ENCODE measurements at places on chromosomes 1 and 21.

DNA sequence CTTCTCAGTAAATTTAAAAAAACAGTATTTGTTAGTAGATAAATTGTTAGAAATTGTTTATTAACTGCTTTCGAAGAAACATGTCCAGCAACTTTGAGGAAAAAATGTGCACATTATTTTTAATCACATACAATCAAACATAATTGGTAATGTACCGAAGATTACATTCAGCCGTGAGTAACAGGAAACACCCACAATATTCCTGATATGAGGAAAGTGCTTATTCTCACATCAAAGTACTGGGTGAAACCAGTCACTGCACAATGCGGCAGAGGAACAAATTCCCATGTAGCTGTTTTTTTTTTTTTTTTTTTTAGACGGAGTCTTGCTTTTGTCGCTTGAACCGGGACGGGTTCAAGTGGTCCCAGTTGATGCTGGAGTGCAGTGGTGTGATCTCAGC is 9.7 kb downstream of the ACBD3 start:
- no peak for DNase-seq

- no peak for DNase-seq
Observed at GRCh38 chr1:197912739-197913494, 4.3 kb upstream of the LHX9 start.

GRCh38 chr1:3134381-3135072 is 65.5 kb downstream of the PRDM16 start:
- no peak for DNase-seq

DNA sequence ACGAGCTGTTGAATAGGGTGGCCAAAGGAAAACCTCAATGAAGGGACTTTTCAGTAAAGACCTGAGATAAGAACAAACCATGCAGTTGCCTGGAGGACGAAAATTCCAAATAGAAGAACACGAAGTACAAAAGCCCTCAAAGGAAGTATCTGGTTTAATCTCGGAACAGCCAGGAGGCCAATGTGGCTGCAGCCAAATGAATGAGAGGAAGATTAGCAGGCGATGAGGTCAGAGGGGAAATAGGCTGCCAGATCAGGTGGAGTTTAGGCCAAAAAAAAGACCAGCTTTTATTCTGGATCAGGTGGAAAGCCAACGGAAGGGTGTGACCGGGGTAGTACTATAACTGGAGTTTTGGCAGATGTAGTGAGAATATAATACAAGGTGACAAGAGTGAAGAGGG is 43.7 kb downstream of the SRSF11 start:
- DNase-seq = no peak

GRCh38 chr1:107740579-107740978 is 224.4 kb downstream of the VAV3 start:
- DNase-seq = no peak

- DNase-seq = no peak
Observed at GRCh38 chr1:233617025-233617424, 3.1 kb downstream of the KCNK1 start.

- no peak for DNase-seq
Observed at GRCh38 chr1:201653233-201653632, 114.3 kb downstream of the NAV1 start.

DNA sequence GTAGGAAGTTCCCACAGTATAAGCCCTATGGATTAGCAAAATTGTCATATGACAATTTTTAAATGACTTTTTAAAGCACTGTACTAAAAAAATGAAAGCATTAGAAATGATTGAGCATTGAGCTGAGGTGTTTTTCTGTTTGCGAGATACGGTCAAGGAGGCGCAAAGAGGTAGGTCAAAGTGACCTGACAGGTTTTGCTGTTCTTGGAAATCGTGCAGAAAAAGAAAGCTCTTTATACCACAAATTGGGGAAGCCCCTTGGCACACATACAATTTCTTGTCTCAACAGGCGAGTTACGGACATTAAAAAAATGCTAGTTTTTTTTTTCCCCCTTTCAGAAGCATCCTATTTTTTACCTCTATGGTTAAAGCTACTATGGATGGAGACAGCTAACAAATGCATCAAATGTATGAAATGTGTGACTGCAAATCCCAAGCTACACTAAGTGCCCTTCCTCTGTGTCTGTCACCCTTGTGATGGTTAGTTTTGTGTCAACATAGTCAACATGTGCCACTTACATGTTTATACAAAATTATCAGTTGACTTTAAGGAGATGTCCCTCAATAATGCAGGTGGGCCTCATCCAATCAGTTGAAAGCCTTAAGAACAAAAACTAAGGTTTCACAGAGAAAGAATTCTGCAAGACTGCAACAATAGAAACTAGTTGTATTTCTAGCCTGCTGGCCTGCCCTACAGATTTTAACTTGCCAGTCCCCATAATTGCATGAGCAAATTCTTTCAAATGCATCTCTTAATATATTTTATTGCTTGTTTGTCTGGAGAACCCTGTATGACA is 29.3 kb downstream of the CRYZ start:
- no peak for DNase-seq

DNA sequence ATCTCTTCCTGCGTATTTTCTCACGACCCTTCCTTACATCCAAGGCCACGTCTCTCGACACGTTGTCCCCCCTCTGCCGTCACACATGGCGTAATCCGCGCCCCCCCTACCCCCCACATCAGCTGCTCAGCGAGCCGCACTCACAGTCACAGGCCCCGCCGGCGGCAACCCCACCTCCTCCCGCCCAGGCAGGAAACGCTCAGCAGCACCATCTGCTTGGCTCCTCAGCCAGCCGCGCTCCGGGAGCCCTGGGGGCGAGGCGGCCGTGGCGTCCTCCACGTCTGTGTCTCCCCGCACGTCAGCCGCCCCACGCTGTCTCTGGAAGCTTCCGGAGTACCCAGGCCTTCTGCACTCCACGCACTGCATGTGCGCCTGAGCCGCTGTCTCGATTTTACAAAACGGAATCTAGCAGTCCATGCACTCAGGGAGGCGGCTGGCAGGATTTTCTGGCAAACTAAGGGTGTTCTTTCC is 64.6 kb downstream of the SIK1 start:
- DNase-seq = peak; percentile 79

GRCh38 chr1:91529856-91530255 is 29.2 kb downstream of the CDC7 start:
- DNase-seq = no peak

DNA sequence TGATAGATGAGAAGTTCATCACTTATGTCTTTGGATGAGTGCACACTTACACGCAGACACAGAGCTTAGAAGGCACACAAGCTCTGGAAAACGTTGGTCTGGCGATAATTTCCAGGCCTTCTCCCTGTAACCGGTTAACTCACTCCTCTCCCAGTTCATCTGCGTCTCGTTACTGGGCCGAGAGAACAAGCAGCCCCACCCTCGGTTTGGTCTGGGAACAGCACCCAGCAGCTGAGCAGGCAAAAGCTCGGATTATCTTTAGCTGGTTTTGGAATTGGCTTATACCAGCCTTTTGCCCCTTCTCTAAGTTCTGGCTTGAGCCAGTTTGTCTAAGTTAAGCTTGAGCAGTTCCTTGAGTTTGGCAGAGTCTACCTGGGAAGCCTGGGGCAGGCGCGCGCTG is 27.3 kb upstream of the COL6A1 start:
- DNase-seq = no peak

GRCh38 chr1:245121523-245121922 is 33.3 kb upstream of the KIF26B start:
- DNase-seq = no peak

DNA sequence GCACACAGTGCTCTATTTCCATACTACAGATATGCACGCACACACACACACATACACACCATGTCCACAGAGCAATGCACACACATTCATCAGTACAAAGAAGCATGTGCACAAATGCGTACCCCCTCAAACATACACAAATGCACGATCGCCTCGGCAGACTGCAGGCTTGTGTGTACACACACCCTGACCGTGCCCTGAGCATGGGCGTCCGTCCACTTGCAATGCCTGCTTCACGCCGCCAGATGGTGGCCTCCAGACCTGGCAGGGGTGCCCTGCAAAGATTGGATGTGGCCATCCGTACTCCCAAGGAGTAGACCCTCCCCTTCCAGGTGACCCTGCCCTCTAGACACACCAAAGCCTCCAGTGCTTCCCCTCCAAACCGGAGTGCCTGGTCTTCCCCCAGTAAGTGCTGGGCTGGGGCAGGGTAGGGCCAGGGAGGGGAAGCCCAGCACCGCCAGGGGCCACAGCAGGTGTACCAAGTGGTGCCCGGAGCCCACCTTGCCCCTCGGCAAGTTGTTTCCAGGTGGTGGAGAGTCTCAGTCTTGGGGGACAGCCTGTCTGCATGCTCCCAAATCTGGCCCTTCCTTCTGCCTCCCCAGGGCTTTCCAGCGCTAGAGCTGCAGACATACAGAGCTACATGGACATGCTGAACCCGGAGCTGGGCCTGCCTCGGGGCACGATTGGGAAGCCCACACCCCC is 20.6 kb downstream of the ESPN start:
- DNase-seq = no peak

DNA sequence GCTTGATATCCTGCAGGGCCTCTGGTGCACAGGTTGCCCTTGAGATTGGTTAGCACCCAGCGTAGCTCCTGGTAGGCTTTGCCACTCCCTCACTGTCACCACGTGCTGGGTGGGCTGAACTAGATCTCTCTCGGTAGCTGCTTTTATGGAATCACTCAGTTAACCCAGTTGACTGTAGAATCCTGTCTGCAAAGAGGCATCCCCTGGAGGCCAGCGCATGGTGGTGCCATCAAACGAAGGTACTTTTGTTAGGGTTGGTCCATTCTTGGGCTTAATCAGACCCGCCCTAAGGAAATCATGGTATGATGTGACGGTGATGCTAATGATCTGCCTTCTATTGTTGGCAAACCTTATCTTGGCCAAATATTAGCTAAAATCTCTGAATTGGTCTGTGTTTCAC is 153.4 kb downstream of the GALNT2 start:
- no peak for DNase-seq

- no peak for DNase-seq
Observed at GRCh38 chr1:101025283-101025656, 314 bp downstream of the DPH5 start.

- no peak for DNase-seq
Observed at GRCh38 chr1:18077657-18078215, 29.9 kb upstream of the IGSF21 start.

DNA sequence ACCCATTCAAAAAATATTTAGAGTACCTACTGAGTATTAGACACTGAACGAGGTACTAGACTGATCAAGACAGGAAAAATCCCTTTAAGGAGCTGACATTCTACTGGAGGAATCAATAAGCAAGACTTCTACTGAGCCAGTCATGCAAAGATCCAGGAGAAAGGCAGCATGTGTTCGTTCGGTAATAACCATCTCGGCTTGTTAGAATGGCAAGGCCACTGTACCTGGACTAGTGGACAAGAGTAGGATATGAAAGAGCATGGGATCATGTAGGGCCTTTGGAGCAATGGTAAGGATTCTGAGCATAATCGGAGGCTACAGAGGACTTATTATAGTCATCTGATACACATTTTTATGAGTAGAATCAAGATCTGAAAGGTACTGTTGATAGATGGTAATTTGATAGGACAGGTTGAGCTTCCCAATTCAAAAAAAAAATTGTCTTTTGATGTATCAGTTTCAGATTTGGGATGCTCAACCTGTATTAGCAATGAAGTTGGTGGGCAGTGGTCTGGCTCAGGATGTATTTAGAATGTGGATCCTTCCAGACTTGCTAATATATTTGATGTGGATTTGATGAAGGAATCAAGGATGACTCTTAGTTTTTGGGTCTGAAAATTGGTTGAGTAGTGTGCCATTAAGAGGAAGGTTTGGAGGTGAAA is 2.3 kb downstream of the COX20 start:
- DNase-seq = no peak

- no peak for DNase-seq
Observed at GRCh38 chr1:159429074-159429861, 2.7 kb upstream of the OR10J4 start.

GRCh38 chr1:94701796-94702441 is 118.2 kb upstream of the SLC44A3 start:
- no peak for DNase-seq

- DNase-seq = no peak
Observed at GRCh38 chr1:184041731-184042130, 4.2 kb upstream of the COLGALT2 start.

DNA sequence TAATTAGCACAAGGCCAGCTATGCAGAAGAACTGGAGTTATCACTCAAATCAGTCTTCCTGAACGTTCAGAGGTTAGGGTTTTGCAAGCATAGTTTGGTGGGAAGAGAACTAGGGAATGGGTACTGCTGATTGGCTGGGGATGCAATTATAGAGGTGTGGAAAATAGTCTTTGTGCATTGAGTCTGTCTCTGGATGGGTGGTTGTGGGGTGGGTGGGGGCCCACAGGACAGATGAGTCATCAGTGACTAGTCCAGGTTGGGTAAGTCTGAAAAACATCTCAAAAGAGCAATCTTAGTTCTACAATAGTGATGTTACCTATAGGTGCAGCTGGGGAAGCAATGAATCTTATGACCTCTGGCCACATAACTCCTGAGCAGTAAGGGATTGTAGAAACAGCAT is 89.7 kb upstream of the HMCN1 start:
- DNase-seq = peak; percentile 19

- DNase-seq = no peak
Observed at GRCh38 chr1:89900791-89901708, 80.2 kb downstream of the LRRC8D start.

DNA sequence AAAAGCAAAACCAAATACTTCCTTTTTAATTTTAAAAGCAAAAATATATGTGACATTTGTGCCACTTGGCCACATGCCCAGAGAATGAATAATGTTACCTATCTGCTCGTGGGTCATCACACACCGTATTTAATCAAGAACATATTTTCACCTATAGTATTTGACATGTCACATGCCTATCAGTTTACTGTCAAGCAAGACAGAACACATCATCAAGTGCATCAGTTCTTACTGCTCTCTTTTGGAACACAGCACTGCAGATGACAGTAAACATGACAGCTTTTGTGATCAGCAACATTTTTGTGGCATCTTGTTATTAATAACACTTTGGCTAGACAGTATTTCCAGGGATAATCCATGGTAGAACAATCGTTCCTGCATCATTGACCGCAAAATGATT is 134.4 kb downstream of the LRRC7 start:
- no peak for DNase-seq

GRCh38 chr1:206967096-206967849 is 3.0 kb downstream of the FCAMR start:
- DNase-seq = no peak

DNA sequence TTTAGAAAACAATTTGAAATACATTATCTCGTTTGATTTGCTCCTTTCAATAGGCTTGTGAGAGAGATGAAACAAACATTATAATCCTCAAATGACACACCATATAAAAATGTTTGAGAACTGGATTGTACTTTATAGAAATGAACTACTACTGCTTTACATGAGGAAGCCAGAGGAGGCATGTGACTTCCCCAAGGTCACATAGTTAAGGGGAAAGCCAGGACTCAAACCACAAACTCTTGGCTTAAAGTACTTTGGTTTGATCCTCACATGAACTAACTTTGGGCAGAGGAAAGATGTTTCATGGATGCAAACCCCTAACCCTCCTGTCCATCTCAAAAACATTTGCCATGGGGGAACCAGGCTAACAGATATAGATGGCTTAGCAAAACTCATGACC is 4.7 kb downstream of the ARHGEF11 start:
- DNase-seq = no peak

- no peak for DNase-seq
Observed at GRCh38 chr1:229485318-229485717, 22.8 kb downstream of the NUP133 start.

- no peak for DNase-seq
Observed at GRCh38 chr1:114719424-114719787, 2.8 kb upstream of the NRAS start.

GRCh38 chr1:81929106-81929505 is 128.4 kb downstream of the ADGRL2 start:
- DNase-seq = no peak

Measured in T-helper 2 cell (primary cell).